NCI-H510A (cell line): ENCODE measurements at places on chromosomes 12 and 14.

DNA sequence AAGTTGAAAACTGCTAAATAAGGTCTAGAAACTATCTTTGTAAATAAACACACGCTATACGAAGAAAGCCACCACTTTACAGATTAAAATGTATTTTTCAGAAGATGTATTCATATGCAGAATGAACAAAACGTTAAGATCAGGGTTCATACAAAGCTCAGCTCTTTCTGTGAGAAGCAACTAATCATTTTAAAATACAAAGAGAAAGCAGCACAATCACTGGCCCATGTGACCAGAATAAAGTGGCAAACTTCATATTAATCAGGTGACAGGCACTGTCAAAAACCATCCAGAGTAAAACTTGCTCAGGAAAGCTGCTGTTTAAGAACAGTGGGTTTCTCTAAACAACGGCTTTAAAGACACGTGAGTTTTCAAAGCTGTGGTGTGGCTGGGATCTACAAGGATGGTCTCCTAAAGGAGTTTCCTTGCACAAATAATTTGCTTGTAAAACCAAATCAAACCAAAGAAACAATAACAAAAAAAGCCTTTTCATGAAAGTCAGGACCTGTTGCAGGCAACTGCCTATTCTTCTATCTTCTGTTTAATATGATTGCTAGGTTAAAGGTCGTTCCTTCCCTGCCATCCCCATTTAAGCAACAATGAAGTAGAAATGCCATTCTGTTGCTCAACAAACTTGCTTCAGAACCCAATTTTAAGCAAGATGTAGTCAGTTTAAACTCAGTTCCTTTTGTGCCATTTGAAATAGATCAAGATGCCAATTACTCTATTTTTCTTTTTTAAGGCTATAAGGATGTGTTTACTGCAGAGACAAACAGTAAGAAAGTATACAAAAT is 22.3 kb downstream of the SEL1L start:
- DNase-seq: no peak

DNA sequence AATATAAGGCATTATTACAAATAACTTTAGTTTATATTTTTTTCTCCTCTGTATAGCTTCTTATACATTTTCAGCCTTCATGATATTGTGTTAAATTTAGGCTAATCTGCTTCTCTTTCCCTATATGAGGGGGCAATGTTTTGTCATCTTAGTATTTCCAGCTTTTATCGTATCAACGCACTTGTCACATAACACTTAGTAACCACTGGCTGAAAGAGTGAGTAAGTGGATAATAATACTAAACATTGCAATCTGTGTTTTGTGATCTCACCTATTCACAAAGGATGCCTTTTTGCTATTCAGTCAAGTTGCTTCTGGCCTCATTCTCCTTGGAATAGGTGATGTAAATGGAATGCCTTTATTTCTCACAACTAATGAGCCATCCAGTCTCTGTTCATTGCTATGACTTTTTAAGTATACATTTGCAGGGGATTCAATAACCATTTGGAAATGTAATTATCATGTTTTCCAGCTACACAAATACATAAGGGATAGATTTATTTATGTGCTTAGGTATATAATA is 260.9 kb downstream of the BMP4 start:
- no peak for DNase-seq

- DNase-seq: no peak
Observed at GRCh38 chr14:97748616-97749015, 951.4 kb downstream of the VRK1 start.

DNA sequence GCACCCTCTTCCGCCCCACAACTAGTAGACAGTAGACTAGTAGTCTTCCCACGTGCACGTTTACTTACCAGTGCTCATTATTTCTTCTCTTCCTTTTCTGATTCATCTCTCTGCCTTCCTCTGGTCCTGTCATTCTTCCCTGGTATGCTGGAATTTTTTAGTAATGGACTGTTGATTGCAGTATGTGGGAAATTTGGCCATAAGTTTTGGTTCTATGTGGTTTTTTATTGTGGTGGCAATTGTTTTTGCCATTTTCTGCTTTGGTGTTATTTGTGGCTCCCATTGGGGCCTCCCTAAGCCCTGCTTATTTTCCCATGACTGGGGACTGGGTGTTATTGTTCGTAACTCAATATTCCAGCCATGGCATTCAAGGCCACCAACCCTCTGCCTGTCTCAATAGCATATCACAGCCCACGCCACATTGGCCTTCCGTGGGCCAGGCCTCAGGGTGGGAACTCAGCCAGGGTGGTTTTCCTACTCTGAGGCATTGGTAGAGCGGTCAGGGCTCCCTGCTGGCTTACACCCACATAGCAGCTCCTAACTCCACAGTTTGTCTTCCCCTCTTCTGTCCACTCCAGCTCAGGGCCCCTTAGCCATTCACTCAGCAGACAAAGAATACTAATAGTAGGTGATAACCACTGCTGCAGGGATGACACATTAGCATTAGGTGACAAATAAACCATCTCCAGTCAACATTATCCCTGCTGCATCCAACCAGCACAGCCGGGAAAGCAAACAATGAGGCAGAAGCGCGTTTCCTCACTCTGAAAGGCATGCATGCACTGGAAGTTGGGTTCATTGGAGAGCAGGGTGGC is 321.5 kb downstream of the CACNA1C start:
- no peak for DNase-seq

DNA sequence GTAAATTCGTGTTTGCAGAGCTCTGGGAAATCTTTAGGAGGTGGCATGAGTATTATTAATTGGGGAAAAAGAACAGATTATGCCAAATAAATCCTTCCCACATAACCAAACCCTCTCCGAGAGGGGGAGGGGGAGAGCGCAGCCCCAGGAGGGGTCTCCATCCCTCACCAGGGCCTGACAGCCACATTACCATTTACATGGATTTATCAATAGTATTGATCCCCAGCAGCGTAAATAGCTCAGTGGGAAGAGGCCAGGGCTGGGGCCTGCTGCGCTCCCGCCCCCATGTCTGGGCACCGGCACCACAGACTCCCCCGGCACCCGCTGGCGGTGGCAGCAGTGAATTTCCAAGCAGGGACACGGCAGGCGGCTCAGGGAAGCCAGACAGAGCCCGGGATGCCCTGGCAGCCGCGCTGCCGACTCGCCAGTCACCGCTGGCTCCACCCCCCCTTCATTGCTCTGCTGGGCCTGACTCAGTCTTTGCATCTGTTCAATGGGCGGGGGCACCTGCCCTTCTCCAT is 2.4 kb downstream of the NCOR2 start:
- no peak for DNase-seq

GRCh38 chr12:41213648-41214047 is 25.5 kb downstream of the PDZRN4 start:
- no peak for DNase-seq

GRCh38 chr12:3107071-3107583 is 29.9 kb downstream of the TSPAN9 start:
- no peak for DNase-seq

GRCh38 chr12:13559318-13559978 is 362.9 kb downstream of the EMP1 start:
- DNase-seq: no peak

GRCh38 chr12:8956772-8957171 is 7.3 kb upstream of the M6PR start:
- no peak for DNase-seq

DNA sequence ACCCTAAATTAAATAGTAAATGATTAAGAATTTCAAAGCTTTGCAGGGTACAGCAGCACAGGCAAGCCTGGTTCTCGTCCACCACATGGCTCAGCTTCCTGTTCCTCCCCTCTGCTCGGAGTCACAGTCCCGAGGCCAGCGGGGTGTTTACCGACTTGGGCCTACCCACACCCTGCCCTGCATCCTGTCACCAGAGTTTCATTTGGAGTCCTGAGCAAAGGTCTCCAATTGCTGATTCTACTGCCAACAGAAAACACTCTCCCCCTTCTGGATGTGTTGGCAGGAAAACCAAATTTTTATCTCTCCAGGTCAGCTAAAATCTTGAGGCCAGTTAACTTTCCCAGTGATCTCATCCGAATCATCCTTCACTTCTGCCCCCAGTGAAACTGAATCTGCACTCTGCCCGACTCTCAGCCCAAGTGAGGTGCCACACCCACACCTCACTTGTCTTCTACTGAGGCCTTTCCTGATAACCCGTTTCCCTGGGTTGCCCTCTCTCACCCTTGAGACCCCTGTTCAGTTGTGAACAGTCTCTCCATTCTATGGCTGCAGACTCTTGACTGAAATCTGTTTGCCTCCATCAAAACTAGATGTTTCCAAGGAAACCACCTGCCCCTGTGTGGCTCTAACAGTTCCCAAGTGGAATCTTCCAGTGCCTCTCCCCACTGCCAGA is 71.2 kb downstream of the VCPKMT start:
- DNase-seq: no peak

GRCh38 chr14:32383364-32384009 is 54.4 kb downstream of the AKAP6 start:
- DNase-seq: no peak

GRCh38 chr14:102667703-102668102 is 75.3 kb downstream of the RCOR1 start:
- DNase-seq: no peak

- DNase-seq: no peak
Observed at GRCh38 chr12:67810166-67810565, 161.6 kb downstream of the DYRK2 start.

DNA sequence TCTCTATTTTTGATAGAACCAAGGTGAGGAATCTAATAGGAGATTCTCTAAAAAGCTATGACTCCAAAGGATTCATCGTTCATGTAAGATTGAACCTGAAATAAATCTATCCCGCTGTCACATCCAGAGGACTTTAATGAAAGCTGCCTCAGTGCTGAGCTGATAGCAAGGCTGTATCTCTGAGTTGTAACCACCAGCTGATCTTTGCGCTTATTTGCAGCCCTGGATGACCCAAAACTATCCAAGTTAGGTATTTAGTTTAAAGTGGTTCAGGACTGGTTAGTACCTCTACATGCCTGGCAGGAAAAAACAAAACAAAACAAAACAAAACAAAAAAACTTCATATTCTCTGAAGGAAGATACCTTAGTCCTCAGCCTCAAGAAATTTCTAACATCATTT is 8.8 kb upstream of the ANKRD33 start:
- no peak for DNase-seq

DNA sequence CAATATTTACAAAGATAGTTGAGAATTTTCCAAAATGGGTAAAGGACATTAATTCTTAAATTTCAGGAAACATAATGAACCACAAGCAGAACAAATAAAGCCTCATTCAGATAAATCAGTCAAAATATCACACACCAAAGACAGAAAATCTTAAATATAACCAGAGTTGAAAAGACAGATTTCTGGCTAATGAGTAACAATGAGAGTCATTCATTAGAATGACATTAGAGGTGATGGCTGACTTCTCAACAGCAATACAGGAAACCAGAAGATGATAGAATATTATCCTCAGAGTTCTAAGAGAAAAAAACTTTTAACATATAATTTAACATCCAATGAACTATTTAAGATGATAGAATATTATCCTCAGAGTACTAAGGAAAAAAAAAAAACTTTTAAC is 124.2 kb downstream of the DENND5B start:
- no peak for DNase-seq

DNA sequence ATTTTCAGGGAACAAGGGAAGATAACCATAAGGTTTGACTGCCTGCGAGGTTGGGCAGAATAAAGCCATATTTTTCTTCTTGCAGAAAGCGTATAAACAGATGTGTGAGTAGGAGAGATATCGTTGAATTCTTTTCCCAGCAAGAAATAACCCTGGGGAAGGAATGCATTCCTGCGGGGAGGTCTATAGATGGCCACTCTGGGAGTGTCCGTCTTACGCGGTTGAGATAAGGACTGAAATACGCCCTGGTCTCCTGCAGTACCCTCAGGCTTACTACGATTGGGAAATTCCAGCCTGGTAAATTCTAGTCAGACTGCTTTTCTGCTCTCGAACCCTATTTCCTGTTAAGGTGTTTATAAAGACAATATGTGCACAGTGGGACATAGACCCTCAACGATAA is 225.0 kb downstream of the LRIG3 start:
- DNase-seq: no peak

- DNase-seq: no peak
Observed at GRCh38 chr14:69614592-69614991, 3.2 kb downstream of the SUSD6 start.

- no peak for DNase-seq
Observed at GRCh38 chr14:30053103-30053502, 125.5 kb upstream of the PRKD1 start.

DNA sequence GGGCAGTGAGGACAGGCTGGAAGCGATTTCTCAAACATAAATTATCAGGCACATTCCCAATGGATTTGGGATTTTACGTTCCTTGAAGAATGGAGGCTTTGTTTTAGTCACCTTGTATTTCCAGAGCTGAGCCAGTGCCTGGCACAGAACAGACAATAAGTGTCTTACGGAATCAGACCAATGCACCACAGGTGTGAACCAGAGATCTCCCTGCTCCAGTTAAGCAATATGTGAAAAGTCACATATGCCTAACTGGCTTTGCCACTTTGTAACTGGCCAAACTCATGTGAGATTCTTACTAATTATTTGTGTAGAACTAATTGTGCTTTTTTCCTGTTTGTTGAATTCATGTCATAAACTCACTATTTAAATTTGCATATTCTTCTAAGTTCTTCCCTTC is 130.4 kb downstream of the KCNH5 start:
- no peak for DNase-seq

- no peak for DNase-seq
Observed at GRCh38 chr12:49693931-49694444, 13.2 kb downstream of the FMNL3 start.

GRCh38 chr12:46377678-46378077 is 5.1 kb upstream of the SLC38A2 start:
- DNase-seq: no peak

DNA sequence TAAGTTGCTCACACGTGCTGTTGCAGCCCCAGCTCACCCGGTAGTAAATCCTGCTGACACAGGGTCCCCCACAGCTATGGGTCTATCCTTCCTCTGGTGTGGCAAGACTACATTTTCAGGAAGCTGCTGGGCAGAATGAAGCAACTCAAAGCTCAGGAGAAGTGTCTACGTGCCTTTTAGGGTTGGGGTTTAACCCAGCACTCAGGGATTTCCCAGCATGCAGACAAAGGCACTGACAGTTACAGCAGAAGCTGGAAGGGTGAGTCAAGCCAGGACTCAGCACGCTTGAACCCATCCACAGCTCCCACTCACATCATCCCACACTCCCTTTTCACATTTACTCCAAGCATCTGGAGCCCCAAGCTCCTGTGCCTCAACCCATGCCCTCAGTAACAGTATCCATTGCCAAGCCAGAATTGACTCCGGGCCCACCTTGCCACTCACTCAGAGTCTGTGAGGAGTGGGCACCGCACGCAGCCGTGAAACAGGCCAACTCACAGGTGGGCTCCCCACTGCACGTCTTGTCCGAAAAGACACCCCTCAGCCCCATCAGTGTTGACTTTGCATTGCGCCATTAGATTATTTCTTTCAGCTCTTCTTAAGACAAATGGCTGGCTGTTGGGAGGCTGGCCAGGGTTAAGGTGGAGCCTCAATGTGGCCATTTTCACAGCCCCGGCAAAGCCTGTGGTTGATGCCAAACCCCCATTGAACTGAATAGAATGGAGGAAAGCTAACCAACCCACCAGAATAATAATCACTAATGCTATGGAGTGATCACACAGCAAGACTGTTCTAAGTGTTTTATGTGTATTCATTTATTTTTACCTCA is 59.6 kb downstream of the ZFP36L1 start:
- no peak for DNase-seq
